ENCODE measurements at places on chromosomes 2 and 18. TPM values are rescaled to one million over a fixed set of nuclear protein-coding genes. Genes with fewer than 3 reads are reported as not detected.

DNA sequence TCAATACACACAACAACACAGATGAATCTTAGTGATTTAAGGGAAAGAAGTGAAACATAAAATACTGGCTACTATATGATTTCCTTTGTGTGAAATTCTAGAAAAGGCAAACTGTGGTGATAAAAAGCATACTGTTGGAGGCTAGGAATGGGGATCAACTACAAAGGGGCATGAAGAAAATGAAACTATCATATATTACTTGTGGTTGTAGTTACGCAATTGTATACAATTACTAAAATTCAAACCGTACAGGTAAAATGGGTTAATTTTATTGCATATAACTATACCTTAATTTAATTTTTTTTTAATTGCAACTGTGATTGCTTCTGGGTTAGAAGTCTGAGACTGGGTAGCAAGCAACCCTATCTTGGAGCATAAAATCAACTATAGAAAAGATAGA lies 41.7 kb upstream of the ABI2 start:
- no peak overlapping the region for H3K4me3 ChIP-seq
- peaks cover 3% of the 10 kb centered on the region for H3K4me1 ChIP-seq
- DNase-seq, result no peak

DNA sequence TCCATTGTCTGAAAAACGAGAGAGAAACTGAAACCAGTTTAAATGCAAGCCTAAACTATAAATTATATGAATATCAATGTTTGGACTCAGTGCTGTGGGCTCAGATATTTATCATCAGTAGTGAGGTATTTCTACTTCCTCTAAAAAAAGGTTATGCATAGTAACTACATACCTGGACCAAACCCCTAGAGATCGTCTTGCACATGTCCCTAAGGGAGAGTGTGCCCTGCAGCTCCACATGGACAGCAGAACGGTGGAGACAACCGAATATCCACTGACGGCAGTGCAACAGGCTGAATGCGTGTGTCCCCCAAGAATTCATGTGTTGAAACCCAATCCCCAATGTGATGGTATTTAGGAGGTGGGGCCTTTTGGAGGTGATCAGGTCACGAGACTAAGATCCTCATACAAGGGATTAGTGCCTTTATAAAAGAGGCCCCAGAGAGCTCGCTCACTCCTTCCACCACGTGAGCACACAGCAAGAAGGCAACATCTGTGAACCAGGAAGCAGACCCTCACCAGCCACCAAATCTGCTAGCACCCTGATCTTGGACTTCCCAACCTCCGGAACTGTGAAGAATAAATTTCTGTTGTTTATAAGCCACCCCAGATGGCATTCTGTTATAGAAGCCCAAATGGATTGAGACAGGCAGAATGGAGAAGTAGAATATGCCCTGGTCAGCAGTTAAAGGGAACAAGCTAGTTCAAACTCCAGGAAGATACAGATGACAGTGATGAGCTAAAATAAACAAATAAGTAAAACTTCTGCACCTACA lies 208.4 kb downstream of the ANAPC1 start:
- H3K27ac ChIP-seq, result no peak overlapping the region
- H3K36me3 ChIP-seq, result no peaks in the 10 kb centered on the region
- no peak for DNase-seq
- H3K27me3 ChIP-seq, result peaks cover 12% of the 10 kb centered on the region
- peaks cover 18% of the 10 kb centered on the region for H3K4me1 ChIP-seq

DNA sequence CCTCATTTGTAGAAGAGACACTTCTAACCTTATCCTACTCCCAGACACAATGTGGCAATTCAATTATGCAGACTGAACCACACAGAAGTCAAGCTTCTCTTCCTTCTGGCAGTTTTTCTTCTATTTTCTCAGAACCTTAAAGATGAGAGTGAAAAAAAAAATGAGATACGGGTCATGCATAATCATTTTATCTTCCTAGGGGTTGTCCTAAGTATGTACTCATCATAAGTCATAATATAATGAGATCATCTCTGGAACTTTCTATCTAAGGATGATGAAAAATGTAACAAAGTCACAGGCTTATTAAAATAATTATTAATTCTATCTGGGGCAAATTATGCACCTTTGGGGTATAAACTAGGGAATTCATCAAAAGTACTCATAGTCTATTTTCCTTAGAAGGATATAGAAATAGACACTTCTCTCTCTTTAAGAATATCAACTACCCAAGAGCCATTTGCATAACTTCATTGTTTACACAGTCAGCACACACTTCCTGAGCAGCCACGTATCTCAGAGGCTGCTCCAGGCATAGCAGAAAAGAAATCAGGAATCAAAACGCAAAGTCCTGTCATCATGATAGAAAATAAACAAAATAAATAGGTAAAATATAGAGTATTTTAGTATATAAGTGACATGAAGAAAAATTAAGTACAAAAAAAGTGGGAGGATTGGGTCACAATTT lies 345.9 kb upstream of the SPHKAP start:
- H3K4me1 ChIP-seq, result no peaks in the 10 kb centered on the region
- H3K36me3 ChIP-seq, result no peaks in the 10 kb centered on the region
- H3K4me3 ChIP-seq, result no peak overlapping the region
- H3K27me3 ChIP-seq, result no peaks in the 10 kb centered on the region
- no peak for DNase-seq
- no peak overlapping the region for H3K27ac ChIP-seq

- no peak overlapping the region for H3K4me3 ChIP-seq
- DNase-seq, result no peak
Observed at GRCh38 chr2:121052521-121052920, 232.5 kb downstream of the TFCP2L1 start.

DNA sequence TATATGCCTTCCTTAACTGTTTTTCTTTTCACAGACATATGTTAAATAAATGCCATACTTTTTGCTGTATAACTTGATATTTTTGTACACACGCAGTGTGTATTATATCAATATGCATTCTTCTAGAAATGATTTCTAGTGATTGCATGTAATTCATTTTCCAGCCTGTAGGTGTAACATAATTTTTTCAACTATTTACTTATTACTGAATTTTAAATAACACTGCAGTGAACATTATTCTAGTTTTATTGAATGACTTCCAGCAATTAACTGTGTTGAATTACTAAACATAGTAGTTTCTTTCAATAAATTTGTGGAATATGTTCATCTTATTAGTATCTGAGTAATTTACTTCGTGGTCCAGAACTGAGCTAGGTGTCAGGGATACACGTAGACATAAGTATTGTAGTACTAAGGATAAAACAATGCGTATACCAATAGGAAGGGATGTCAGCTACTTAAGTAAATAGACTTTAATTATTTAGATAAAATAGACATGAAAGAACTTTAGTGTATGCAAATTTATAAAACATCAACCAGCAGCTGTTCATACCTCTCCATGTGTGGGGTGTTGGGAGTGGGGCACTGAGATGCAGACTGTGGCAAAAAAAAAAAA lies 28.0 kb downstream of the TANC1 start:
- no peaks in the 10 kb centered on the region for H3K36me3 ChIP-seq
- DNase-seq, result no peak
- peaks cover 3% of the 10 kb centered on the region for H3K27me3 ChIP-seq
- H3K27ac ChIP-seq, result no peak overlapping the region
- no peak overlapping the region for H3K4me3 ChIP-seq

DNA sequence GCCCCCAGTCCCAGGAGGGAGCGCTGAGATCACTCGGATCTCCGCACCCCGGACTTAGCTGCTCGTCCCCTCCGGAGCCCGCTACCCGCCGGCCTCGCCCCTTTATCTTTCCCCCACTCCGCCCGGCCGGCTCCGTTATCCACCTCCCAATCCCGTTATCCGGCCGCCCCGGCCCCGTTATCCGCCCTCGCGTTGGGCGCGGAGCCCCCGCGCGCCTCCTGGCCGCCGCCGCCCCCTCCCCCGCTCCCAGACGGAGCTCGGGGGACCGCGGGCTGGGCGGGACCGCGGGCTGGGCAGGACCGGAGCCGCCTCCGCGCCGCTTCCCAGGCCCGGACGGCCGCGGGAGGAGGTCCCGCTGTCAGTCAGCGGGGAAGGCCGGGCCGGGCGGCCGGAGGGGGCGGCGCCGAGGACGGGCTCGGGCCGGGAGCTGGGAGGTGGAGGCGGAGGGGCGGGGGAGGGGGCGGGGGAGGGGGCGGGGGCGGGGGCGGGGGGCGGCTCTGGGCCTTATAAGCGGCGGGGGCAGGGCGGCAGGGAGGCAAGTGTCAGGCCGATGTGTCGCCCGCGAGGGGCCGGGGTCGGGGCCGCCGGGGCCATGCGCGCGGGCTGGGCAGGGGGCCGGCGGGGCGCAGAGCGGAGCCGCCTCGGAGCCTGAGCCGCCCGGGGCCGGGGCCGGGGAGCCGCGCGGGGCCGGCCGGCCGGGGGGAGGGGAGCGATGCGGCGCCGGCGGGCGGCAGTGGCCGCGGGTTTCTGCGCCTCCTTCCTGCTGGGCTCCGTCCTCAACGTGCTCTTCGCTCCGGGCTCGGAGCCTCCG lies at the start of gene PKDCC:
Gene PKDCC, plus strand, starts transcription at position 534 of the 811 bp plus-strand sequence. Its CDS starts 179 bp downstream, at position 713.
- DNase-seq, result peak; percentile 81
- no peak within 1 kb of the TSS for H3K27ac ChIP-seq
- peaks cover 3% of the 10 kb centered on the region for H3K4me1 ChIP-seq
- no peaks in the 10 kb centered on the region for H3K36me3 ChIP-seq
- peak within 1 kb of the TSS; percentile 69 for H3K4me3 ChIP-seq

DNA sequence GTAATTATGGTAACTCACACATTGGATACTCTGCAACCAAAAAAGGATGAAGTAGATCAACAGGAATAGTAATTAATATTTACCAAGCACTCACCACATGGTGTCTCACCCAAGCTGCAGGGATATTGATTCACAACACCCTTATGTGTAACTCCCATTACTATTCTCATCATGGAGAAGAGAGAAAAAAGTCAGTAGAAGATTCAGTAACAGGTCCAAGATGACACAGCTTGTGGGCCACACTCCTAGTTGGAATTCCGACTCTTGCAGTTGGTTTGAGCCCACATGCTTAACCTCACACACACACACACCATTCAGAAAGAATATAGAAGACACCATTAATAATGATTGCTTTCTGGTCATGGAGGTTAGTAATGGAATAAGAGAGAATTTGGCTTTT lies 1.7 kb upstream of the MLPH start:
- no peak overlapping the region for H3K27ac ChIP-seq
- H3K27me3 ChIP-seq, result peaks cover 59% of the 10 kb centered on the region
- H3K4me1 ChIP-seq, result no peaks in the 10 kb centered on the region
- H3K36me3 ChIP-seq, result no peaks in the 10 kb centered on the region
- no peak overlapping the region for H3K4me3 ChIP-seq
- DNase-seq, result no peak

GRCh38 chr2:5530011-5530696 lies 162.0 kb upstream of the SOX11 start:
- H3K4me3 ChIP-seq, result no peak overlapping the region
- H3K4me1 ChIP-seq, result no peaks in the 10 kb centered on the region
- DNase-seq, result no peak
- no peaks in the 10 kb centered on the region for H3K36me3 ChIP-seq
- no peak overlapping the region for H3K27ac ChIP-seq

DNA sequence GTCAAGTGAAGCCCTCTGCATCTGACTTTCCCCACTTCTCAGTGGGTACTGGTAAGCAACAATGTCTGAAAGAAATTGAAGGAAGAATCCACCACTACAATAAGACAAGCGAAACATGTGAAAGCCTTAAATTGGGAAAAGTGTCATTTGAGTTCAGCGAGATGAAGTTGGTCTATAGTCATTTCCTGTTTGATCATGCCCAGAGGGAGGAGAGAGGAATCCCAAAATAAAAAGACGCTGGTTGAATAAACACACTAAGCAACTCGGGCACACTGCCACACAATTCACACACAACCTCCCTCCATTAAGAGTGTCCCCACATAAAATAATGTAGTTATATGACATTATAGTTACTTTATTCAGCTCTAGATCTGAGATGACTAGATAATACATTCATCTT lies 166.1 kb downstream of the CBLN2 start:
- no peaks in the 10 kb centered on the region for H3K27me3 ChIP-seq
- H3K4me3 ChIP-seq, result no peak overlapping the region
- H3K4me1 ChIP-seq, result no peaks in the 10 kb centered on the region

- H3K36me3 ChIP-seq, result no peaks in the 10 kb centered on the region
- H3K27me3 ChIP-seq, result no peaks in the 10 kb centered on the region
- no peak overlapping the region for H3K4me3 ChIP-seq
- H3K27ac ChIP-seq, result no peak overlapping the region
- DNase-seq, result no peak
Observed at GRCh38 chr2:71704688-71705087, 251.3 kb downstream of the DYSF start.

DNA sequence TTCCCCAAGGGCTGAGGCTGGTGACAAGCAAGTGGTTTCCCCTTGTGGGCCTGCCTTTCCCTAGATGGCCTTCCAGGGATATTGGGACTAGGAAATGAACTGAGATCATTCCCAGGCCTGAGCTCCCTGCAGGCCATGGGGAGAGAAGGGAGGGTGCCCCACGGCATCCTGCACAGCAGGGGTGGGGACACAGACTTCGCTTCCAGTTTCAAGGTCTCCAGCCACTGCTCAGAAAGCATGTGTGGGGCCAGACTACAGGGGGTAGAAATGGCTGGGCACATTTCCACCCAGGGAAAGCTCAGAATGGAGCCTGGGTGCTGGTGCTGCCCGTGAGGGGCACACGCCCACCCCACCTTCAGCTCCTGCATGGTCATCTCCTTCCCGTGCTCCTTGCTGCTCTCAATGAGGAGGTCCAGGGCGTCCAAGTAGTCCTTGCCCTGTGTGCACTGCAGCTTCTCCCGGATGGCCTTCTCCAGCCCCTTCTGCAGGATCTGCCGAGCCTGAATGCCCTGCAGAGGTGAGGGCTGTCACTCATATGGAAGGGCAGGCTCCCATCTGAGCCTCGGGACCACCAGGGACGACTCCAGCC lies 13.2 kb downstream of the CYP26B1 start:
- H3K4me3 ChIP-seq, result no peak overlapping the region
- no peaks in the 10 kb centered on the region for H3K4me1 ChIP-seq
- DNase-seq, result no peak
- H3K27ac ChIP-seq, result no peak overlapping the region
- no peaks in the 10 kb centered on the region for H3K36me3 ChIP-seq

DNA sequence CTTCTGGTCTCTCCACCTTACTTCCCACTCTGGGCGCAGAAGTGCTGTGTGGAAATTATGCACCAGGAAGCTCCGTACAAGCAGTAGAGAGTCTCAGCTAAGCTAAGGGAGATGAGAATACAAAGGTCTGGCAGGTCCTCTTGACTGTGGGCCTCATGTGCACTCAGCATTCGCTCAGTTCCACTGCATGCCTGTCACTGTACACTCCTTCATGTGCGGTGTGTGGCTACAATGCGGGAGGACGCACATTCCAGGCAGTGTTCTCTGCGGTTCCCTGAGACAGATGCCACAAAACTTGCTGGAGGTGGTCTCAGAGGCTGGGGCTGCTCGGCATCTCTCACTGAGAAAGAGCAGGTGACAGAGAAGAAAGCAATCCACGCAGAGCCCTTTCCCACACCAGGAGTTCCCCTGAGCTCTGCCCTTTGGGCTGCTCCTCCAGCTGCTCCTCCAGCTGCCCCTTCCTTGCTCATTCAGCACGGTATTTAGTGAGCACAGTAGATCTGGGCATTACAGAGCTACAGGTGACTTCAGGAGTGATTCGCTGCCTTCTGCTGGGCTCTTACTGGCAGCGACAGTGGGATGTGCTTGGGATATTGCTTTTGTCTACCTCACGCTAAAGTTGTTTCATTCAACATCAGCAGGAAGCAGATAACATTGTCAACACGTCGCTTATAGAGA lies 176.6 kb downstream of the SH3RF3 start:
- no peaks in the 10 kb centered on the region for H3K36me3 ChIP-seq
- no peaks in the 10 kb centered on the region for H3K27me3 ChIP-seq
- no peak for DNase-seq

RIT2 gene
- not detected for total RNA-seq

TTC27 gene
- 40.8 TPM for total RNA-seq

YIPF4 gene
- total RNA-seq, result 34.5 TPM

APCDD1 gene
- total RNA-seq, result not detected

ABCG8 gene
- total RNA-seq, result not detected

LONRF2 gene
- 0.23 TPM for total RNA-seq

FOXD4L1 gene
- total RNA-seq, result 0.17 TPM

COPS9 gene
- total RNA-seq, result 132 TPM

PROC gene
- 0.12 TPM for total RNA-seq

TMEFF2 gene
- not detected for total RNA-seq
